ENCODE measurements at places on chromosomes 5 and 9. TPM values are rescaled to one million over a fixed set of nuclear protein-coding genes. Genes with fewer than 3 reads are reported as not detected.

DNA sequence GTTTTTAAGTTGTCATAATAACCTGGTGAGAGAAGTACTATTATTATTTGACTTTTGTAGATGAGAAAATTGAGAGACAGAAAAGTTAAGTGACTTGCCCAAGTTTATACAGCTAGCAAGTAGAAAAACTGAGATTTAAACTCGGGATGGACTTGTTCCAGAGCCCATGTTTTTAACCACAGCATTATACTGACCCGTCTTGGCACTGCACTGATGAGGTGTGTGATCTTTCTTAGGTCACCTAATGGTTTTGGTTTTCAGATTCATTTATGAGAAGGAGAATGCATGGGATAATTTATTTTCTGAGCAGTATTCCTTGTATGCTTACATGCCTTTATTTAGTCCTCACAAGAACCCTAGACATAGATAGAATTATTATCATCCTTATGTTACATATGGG, 201.8 kb upstream of the CDKN2B start:
- no peaks in the 10 kb centered on the region for H3K4me1 ChIP-seq
- H3K27ac ChIP-seq, result no peak overlapping the region
- no peaks in the 10 kb centered on the region for H3K36me3 ChIP-seq
- no peak overlapping the region for H3K4me3 ChIP-seq

GRCh38 chr9:81629440-81629839, 59.9 kb downstream of the TLE1 start:
- H3K27me3 ChIP-seq, result no peaks in the 10 kb centered on the region
- peaks cover 12% of the 10 kb centered on the region for H3K4me1 ChIP-seq
- H3K27ac ChIP-seq, result no peak overlapping the region
- no peak for DNase-seq

DNA sequence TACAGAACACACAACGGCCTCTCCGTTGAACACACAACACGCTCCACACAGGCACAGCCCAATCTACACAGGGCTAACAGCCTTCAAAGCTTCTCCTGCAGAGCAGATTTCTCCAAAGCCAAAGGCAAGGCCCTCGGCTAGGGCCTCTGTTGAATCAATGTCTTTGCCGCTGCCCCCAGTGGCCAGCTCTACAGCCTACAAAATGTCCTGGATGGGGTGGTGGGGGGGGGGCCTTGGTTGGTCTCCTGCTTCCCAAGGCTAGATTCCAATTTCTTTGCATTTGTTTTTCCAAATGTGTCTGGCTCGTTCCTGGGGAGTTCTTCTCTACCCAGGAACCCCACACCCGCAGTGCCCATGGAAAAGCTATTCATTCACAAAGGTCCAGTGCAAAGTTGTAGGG, 167.2 kb downstream of the PAX5 start:
- no peaks in the 10 kb centered on the region for H3K27me3 ChIP-seq
- no peaks in the 10 kb centered on the region for H3K4me1 ChIP-seq
- no peak for DNase-seq
- H3K27ac ChIP-seq, result no peak overlapping the region

- no peaks in the 10 kb centered on the region for H3K36me3 ChIP-seq
- H3K4me1 ChIP-seq, result peaks cover 8% of the 10 kb centered on the region
- peak; percentile 64 for DNase-seq
- H3K27me3 ChIP-seq, result no peaks in the 10 kb centered on the region
Measured at GRCh38 chr5:138641547-138642298, 66.5 kb upstream of the HSPA9 start.

- no peaks in the 10 kb centered on the region for H3K36me3 ChIP-seq
- H3K27ac ChIP-seq, result no peak overlapping the region
- peaks cover 44% of the 10 kb centered on the region for H3K4me1 ChIP-seq
- H3K27me3 ChIP-seq, result no peaks in the 10 kb centered on the region
Measured at GRCh38 chr5:177476531-177477233, 3.2 kb upstream of the DBN1 start.

DNA sequence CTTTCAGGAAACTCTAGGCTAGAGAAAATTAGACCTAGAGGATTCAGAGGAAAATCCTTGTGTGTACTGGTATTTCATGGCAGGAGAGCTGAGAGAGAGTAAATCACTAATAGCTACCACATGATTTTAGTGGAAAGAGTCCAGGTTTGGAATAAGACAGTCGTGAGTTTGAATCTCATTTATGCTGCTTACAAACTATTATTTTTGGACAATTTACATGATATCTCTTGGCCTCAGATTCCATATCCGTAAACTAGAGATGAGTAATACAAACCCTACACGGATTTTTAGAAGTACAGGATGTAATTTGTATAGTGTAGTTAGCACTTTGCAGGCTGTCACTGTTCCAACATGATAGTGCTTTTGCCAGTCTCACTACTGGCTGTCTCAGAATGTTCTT, 2.7 kb downstream of the IL31RA start:
- DNase-seq, result no peak
- no peaks in the 10 kb centered on the region for H3K36me3 ChIP-seq
- H3K4me3 ChIP-seq, result no peak overlapping the region

DNA sequence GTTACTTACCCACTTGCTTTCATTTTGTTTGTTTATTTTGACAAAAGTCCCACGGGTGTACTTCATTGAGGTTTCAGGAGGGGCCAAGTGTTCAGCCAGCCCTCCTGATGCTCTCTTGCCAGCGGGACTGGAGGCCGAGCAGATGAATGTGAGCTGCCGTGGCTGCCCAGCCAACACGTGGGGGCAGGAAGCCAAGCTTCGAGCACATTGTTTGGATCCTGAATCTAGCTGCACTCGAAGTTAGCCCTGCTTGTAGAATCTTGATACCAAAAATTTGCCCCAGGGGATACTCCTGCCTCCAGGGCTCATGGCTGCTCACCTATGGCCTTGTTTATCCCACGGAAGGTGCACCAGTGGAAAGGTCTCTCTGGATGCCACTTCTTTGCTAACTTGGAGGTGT, 49.3 kb downstream of the RASGEF1C start:
- H3K36me3 ChIP-seq, result no peaks in the 10 kb centered on the region
- peak; percentile 58 for DNase-seq
- H3K4me3 ChIP-seq, result no peak overlapping the region
- no peaks in the 10 kb centered on the region for H3K27me3 ChIP-seq

DNA sequence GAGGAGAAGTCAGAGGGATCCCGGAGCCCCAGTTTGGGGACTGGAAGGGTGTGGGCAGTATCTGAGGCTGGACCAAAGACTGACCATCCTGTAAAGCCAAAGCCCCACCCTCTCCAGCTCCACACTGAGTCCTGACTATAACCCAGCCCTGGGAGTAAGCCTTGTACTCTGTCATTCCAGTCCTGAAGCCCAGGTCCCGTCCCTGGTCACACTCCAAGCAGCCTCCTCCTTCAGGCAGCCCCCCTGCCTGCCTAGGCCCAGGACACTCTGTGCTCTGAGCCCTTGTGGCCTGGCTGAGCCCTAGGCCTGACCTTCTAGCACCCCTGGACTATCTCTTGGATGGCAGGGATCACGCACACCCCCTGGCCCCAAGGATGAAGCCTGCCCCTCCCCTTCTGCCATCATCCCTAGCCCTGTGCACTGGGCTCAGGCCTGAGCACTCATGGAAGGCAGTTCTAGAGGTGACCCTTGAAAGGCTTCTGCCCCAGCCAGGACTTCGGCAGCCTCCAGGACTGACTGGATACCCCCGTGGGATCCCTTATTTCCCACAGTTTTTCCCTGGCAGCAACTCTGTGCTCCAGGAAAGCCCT, 28.0 kb upstream of the ENHO start:
- DNase-seq, result no peak
- H3K27me3 ChIP-seq, result no peaks in the 10 kb centered on the region
- no peak overlapping the region for H3K27ac ChIP-seq

- H3K27me3 ChIP-seq, result no peaks in the 10 kb centered on the region
- no peaks in the 10 kb centered on the region for H3K4me1 ChIP-seq
- no peak overlapping the region for H3K4me3 ChIP-seq
- no peak for DNase-seq
Measured at GRCh38 chr5:65065001-65065511, 296.3 kb downstream of the CWC27 start.

- H3K4me1 ChIP-seq, result no peaks in the 10 kb centered on the region
- H3K4me3 ChIP-seq, result no peak overlapping the region
- H3K36me3 ChIP-seq, result no peaks in the 10 kb centered on the region
- no peak for DNase-seq
Measured at GRCh38 chr9:79742110-79742721, 170.5 kb downstream of the TLE4 start.

DNA sequence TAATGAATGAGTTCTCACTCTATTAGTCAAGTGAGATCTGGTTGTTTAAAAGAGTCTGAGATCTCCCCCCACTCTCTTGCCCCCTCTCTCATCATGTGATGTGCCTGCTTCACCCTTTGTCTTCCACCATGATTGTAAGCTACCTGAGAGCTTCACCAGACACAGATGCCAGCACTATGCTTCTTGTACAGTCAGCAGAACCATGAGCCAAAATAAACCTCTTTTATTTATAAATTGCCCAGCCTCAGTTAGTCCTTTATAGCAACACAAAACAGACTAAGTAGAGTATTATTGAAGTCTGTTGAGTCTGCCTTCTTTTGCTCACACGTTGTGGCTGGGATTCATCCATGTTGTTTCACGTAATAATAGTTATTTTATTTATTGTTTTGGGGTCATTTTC, 14.3 kb downstream of the CYSTM1 start:
- H3K36me3 ChIP-seq, result no peaks in the 10 kb centered on the region
- peaks cover 10% of the 10 kb centered on the region for H3K4me1 ChIP-seq
- no peaks in the 10 kb centered on the region for H3K27me3 ChIP-seq
- DNase-seq, result no peak
- no peak overlapping the region for H3K4me3 ChIP-seq

DNA sequence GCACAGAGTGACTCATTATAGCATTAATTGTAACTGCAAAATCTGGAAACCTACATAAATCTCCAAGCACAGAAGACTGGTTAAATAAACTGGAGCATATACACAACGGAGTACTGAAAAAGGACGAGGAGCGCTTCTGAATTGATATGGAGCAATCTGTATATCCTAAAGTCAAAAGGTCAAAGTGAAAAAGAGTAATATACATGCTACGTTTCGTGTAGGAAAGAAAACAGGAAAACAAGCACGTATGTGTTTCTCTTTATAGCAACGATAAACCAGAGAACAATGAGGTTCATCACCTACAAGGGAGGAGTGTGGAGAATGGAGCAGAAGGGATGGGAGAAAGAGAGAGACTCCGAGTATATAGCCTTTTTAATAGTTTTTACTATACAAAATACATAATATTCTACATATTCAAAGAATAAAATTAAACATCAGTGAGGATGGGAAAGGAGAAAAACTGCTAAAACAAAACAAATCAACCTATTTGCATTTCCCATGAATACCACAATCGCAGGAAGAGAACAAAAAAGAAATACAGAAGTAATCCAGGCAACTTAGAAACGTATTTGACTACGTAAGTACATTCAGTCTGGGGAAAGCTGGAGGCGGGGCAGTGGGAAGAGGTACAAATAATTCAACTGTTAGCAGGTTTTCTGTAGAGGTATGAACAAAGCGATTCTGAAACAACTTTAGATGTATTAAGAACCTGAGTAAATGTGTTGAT, 7.8 kb downstream of the ZFP62 start:
- no peaks in the 10 kb centered on the region for H3K27me3 ChIP-seq
- no peak for DNase-seq
- H3K27ac ChIP-seq, result no peak overlapping the region
- H3K36me3 ChIP-seq, result peaks cover 30% of the 10 kb centered on the region

DNA sequence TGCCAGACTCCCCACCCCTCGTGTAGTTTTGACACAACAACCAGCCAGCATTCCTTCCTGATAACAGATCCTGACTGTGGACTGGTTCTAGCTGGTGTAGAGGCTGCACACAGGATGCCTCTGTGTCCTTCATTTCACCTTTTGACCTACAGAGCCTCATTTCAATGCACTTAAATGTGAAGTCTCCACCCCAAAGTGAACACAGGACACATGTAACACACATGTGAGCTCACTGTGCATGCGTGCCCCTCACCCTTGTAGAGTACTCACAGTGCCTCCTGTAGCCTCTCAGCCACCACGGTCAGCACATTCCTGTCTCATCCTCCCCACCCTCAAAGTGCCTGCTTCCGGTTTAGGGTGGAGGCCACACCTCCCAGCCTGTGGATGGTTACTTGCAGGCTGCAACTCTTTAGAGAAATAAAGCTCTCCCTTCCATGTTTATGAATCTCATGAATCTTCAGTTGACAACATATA, 11.6 kb upstream of the NKD2 start:
- H3K27ac ChIP-seq, result no peak overlapping the region
- no peaks in the 10 kb centered on the region for H3K36me3 ChIP-seq
- no peak overlapping the region for H3K4me3 ChIP-seq
- H3K4me1 ChIP-seq, result no peaks in the 10 kb centered on the region
- no peaks in the 10 kb centered on the region for H3K27me3 ChIP-seq
- DNase-seq, result no peak

GRCh38 chr5:143352691-143353090, 50.8 kb downstream of the NR3C1 start:
- peaks cover 43% of the 10 kb centered on the region for H3K4me1 ChIP-seq
- no peak overlapping the region for H3K27ac ChIP-seq
- H3K36me3 ChIP-seq, result no peaks in the 10 kb centered on the region
- H3K27me3 ChIP-seq, result no peaks in the 10 kb centered on the region
- DNase-seq, result no peak
- H3K4me3 ChIP-seq, result no peak overlapping the region

- no peaks in the 10 kb centered on the region for H3K4me1 ChIP-seq
- no peak overlapping the region for H3K4me3 ChIP-seq
- H3K27me3 ChIP-seq, result no peaks in the 10 kb centered on the region
- DNase-seq, result no peak
- no peak overlapping the region for H3K27ac ChIP-seq
Measured at GRCh38 chr9:95528908-95529502, 12.2 kb upstream of the PTCH1 start.

DNA sequence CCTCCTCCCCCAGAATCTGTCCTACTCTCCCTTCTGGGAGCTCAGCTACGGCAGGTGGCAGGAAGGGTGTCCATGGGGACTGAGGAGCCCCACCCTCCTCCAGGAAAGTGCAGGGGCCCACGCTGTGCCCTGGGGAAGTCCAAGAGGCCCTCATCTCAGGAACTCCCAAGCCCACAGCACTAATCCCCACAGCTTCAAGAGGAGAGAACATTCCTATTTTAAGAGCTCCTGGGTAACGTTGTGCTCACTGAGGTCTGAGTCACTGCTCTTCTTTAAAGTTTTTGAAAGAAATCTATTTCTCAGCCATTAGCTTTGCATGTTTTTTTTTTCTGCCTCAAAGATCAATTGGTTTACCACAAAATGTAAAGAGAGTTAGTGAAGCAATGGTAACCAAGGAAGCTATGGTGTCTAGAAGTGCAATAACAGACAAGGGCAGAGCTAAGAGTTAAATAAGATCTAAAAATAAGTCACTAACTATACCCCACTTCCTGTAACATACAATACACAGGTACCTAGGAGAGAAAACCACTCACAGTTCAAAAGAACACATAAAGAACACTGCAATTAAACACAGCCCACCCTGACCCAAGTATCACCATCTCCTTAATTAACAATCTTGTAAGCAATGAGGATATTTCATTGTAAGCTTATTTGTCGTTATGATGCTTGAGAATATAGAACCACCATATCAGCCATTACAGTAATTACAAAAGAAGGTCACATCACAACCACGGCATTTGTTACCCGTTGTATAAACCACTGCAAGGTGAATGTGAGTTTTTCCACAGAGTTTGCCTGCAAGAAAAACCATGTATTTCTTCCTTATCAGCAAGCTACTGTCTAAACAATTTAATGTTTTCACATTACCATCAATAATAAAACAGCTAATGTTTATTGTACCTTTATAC, 382.3 kb upstream of the SLC30A5 start:
- no peaks in the 10 kb centered on the region for H3K27me3 ChIP-seq
- H3K4me3 ChIP-seq, result no peak overlapping the region
- no peak overlapping the region for H3K27ac ChIP-seq
- H3K4me1 ChIP-seq, result peaks cover 14% of the 10 kb centered on the region
- H3K36me3 ChIP-seq, result no peaks in the 10 kb centered on the region
- peak; percentile 28 for DNase-seq

PLPP1 gene
- 284 TPM for total RNA-seq

HRCT1 gene
- total RNA-seq, result 2.3 TPM

ACTL7B gene
- not detected for total RNA-seq

WDR31 gene
- total RNA-seq, result 7.3 TPM

PCDHA3 gene
- total RNA-seq, result 1.1 TPM

ZNF454 gene
- total RNA-seq, result 2.0 TPM

TPPP gene
- 7.2 TPM for total RNA-seq

Data from thyroid gland (tissue), 4 donors.